HEK293T (cell line): ENCODE measurements at places on chromosomes 7 and 10.

- no peak for DNase-seq
Observed at GRCh38 chr10:21279217-21279575, 246.3 kb downstream of the SKIDA1 start.

GRCh38 chr10:6328699-6329423 is 126.1 kb downstream of the PFKFB3 start:
- DNase-seq: no peak

DNA sequence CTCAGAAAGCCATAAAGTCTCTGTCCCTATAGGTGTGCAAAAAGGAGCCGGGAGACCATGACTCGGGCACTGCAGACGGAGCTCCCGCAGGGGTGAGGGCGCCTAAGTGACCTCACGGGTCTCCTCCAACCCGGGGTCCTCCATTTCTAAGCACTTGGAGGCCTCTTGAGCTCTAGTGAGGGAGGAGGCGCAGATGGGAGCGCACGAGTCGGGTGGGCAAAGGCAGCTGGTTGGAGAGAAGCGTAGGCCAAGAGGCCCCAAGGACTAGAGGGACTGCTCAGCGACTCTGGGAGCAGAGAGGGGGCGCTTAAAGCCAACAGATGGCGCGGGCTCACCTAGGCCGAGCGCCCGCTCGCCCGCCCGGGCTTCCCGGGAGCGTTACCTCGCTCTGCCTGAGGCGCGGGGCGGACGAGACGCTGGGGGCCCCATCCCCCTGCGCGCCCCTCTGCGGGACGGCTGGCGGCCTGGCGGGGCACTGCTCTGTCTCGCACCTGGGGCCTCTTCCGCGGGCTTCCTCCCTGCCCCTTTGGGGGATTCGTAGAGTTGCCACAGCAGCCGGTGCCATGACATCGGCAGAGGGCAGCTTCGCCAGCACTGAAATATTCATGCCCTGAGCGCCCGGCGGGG is 523 bp upstream of the CDH23 start:
- peak; percentile 45 for DNase-seq

GRCh38 chr10:30039988-30040387 is 19.4 kb downstream of the JCAD start:
- no peak for DNase-seq

DNA sequence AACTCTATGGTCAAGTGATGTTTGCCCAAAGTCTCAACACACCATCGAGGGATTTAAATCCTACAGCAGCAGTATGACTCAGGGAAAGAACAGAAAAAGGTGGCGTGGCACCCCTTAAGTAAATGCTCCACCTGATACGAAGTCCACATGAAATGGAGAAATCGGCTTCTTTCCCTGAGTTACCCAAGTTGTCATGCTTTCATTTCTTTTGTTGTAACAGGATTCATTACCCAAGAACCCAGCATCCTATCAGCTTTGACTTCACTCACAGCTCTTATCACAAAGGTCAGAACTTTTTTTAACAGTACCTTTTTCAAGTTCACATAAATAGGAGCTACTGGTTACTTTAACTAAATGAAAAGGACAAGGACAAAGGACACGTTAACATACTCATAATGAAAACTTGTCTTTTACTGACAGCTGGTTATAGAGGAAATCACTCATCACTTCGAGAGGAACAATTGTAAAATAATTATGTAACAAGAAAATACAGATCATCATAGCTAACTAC is 219.8 kb upstream of the FRMD4A start:
- DNase-seq: no peak

- no peak for DNase-seq
Observed at GRCh38 chr10:86642021-86642420, 12.3 kb upstream of the OPN4 start.

DNA sequence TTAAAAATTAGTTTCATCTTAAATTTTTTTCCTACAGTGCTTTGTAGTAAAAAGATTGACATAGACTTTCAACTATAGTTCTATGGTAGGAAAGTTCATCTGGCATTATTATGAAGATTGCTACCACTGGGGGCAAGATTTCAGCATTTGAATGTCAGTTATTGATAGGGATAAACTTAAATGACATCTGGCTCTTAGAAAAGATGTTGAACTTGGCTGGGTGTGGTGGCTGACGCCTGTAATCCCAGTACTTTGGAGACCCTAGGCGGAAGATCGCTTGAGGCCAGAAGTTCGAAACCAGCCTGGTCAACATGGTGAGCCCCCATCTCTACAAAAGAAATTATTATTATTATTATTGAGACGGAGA is 1.4 kb upstream of the TRA2A start:
- no peak for DNase-seq

- peak; percentile 69 for DNase-seq
Observed at GRCh38 chr7:129188372-129188891, at the start of gene SMO. Gene SMO (plus strand): TSS chr7:129188633. CDS start chr7:129189152, 519 bp downstream.

DNA sequence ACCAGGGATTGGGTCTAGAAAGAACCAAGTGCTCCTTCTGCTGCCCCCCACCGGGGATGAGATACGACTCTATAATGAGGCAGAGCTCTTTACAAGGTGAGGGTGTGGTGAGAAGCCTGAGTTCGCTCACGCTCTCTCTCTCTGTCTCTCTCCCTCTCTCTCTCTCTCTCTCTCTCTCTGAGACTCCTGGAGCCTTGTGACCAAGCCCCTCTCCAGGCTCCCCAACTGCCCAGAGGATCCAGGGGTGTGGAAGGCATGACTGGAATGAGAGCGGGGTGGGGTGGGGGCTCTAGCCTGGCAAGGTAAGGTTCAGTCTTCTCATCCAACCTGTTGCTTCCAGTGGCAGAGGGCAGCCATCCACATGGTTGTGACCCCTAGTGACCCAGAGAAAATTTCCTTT is 3.1 kb upstream of the PTF1A start:
- DNase-seq: no peak
